Stimulated activated CD4-positive, alpha-beta T cell treated with anti-CD3 and anti-CD28 coated beads, Interleukin-1b, Interleukin-23, amount 100 ng/mL, for 24 hours (primary cell): ENCODE measurements at places on chromosomes 3 and 15.

GRCh38 chr3:107990926-107991325, 99.9 kb downstream of the CD47 start:
- DNase-seq, result no peak

DNA sequence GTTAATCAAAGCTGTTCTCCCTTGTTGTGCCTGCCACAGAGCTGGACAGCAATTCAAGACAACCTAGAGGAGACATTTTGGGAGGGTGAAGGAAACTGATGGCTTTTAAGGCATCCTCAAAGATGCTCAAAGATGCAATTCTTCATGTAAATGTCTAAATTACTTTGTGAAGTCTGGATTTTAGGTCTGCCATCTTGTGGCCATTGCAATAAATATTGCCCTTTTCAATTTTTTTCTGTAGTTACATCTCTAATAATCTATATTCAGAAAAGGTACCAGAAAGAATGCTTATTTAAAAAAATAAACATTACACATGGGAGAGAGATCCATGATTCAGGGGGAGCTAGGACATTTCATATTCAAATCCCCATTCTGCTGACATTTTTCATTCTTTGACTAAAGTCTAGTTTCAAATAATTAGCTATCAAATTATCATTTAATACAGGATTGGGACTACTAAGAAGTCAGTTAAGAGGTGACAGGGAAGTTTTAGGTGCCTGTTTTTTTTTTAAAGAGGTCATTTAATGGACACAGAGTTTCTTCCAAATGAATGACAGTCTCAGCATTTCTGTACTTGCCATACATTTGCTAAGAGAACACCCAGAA, 259.8 kb upstream of the WNT5A start:
- no peak for DNase-seq

GRCh38 chr3:156776031-156776430, 50.1 kb upstream of the LEKR1 start:
- no peak for DNase-seq

- DNase-seq, result no peak
Measured at GRCh38 chr3:135458541-135459322, 506.8 kb upstream of the PPP2R3A start.

DNA sequence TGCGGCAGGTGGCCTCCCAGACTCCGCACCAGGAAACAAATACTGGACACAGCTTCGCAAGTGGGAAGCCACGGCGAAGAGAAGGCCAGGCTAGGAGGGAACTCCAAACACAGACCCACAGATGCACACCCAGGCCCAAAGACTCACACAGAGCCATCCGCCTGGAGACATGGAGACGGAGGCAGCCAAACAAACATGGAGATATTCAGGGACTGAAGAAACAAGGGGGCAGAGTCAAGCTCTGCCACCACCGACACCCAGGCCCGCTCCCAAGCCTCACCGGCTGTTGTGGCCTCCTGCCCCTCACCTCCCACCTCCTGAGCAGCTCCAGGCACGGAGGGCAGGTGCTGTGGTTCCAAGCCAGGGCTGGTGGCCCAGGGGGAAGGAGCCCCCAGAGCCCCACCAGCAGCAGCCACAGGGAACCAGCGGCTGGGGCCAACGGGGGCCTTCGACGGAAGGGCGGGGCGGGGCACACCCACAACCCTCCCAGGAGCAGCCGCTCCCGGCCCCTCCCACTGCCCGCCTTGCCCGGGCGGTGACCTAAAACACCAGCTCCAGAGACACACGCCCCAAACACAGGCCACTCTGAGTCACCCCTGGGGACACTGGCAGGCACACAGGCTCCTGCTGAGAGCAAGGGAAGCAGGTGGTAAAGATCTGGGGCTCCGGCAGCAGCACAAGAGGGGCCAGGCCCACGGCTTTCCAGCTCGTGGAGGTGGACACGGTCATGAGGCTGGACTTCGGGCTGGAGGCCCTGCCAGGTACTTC, 31.9 kb downstream of the TNK2 start:
- no peak for DNase-seq

GRCh38 chr3:176275113-176275512, 922.2 kb downstream of the TBL1XR1 start:
- DNase-seq, result no peak
